ENCODE measurements at places on chromosomes 6 and 20.

DNA sequence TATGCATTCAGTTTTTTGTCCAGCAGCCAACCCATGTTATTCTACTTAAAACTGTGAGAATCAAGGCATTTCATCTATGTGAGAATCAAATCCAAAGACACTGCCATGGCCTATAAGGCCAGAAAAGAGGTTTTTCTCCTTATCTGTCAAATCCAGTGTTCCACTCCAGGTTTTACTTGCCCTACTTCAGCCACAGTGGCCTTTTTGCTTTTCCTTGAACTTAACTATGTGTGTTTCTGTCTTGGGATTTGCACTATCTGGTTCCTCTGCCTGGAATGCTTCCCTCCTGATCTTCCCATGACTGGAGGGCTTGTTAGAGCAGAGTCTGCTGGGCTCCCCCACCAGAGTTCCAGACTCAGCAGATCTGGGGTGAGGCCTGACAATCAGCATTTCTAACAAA lies 113.1 kb upstream of the DOK5 start:
- DNase-seq = no peak

- DNase-seq = no peak
Measured at GRCh38 chr6:169253337-169254238, at the start of gene THBS2. Gene THBS2 (minus strand): TSS chr6:169253846. CDS start chr6:169250784, 3,062 bp downstream.

GRCh38 chr6:45697605-45698004 lies 318.1 kb downstream of the CLIC5 start:
- no peak for DNase-seq

DNA sequence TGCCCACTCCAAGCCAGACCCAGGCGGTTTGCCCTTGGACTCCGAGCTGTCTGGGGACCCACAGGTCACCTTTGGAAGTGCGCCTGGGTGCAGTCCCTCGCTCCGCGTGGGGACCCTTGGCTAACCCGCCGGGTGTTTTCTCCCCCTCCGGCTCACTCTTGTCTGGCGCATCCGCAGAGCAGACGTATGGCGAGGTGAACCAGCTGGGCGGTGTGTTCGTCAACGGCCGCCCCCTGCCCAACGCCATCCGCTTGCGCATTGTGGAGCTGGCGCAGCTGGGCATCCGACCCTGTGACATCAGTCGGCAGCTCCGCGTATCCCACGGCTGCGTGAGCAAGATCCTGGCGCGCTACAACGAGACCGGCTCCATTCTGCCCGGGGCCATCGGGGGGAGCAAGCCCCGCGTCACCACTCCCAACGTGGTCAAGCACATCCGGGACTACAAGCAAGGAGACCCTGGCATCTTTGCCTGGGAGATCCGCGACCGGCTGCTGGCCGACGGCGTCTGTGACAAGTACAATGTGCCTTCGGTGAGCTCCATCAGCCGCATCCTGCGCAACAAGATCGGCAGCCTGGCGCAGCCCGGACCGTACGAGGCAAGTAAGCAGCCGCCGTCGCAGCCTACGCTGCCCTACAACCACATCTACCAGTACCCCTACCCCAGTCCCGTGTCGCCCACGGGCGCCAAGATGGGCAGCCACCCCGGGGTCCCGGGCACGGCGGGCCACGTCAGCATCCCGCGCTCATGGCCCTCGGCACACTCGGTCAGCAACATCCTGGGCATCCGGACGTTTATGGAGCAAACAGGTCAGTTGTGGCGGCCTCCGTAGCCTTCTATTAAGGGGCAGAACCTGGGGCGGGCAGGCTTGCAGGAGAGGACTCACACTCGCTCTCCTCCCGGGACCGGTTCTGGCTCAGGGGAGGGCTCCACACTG lies 1.1 kb downstream of the PAX1 start:
- no peak for DNase-seq

DNA sequence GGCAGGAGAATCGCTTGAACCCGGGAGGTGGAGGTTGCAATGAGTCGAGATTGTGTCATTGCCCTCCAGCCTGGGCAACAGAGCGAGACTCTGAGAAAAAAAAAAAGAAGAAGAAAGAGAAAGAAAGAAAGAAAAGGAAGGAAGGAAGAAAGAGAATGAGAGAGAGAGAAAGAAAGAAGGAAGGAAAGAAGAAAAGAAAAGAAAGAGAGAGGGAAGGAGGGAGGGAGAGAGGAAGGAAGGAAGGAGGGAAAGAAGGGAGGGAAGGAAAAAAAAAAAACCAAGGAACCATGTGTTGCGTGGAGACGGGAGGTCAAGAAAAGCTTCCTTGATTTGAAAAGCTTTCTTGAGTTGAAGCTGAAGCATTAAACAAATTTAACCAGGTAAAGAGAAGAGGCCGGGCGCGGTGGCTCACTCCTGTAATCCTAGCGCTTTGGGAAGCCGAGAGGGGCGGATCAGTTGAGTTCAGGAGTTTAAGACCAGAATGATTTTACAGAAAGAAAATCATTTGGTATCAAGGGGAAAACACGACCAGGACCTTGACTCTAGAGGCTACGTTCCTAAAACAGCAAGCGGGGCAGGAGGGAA lies 90.5 kb upstream of the PRSS16 start:
- DNase-seq = no peak

- no peak for DNase-seq
Measured at GRCh38 chr20:37505263-37506151, 15.5 kb upstream of the NNAT start.

- DNase-seq = no peak
Measured at GRCh38 chr6:64996301-64996700, 710.7 kb downstream of the EYS start.

GRCh38 chr6:26454631-26455030 lies 3.1 kb upstream of the BTN2A1 start:
- no peak for DNase-seq

DNA sequence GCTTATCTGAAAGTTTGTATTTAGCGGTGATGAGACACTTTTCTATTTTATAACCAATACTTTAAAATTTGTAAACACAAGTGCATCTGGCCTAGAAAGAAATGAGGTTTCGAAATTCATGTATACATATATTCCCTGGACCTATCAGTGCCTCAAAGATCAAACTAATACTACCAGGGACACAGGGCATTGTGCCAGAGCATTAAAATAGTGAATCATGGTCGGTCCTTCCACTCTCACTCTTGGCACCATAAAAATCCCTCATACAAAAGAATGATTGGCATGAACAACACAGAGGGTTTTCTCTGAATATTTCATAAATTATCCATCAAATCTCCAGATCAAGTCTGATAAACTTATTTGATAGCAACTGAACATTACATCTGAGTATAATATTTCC lies 62.0 kb downstream of the MMUT start:
- DNase-seq = no peak

GRCh38 chr20:5091902-5092301 lies 27.9 kb downstream of the PCNA start:
- no peak for DNase-seq

GRCh38 chr20:13221313-13221672 lies 219 bp downstream of the ISM1 start:
- DNase-seq = no peak

DNA sequence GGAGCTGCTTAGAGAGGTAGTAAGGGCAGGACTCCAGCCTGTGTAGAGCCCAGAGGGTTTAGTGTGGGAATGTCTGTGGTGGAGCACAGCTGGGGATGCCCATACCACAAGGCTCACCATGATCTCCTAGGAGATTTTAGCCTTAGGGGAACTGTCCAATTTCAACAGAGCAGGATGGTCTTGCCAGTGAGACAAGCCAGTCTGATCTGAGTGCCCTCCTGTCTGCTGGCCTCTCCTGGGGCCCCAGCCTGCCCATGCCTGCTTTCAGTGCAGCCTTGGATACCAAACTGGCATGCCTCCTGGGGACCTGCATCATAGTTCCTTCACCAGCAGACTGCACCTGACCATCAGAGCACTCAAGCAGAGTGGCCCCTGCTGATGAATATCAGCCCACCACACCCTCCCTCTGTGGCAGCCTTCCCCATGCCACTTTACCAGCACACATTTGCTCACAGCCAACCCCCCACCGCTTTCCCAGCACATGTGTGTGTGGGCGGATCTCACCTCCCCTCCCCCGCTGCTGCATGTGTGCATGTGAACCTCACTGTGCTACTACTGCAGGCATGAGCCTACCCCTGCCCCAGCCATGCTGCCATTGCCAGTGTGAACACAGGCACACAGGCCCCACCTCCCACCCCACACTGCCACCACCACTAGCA lies 7.9 kb upstream of the TREM1 start:
- DNase-seq = no peak

DNA sequence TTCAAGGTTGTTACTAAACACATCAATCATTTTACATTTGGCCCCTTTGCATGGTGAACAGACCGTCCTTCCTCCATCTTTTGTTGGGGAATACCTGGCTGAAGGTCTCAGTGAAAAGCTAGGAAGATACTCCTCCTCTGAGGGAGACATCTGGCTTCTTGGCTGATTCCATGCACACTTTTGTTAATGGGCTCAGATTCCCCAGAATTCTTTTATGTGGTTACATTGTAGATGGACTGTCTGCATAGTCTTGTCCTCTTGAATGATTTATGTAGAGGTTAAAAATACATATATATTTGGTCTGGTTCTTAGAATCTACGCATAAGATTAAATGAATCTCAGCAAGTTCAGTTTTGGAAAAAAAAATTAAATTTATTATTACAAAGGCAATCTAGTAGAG lies 167.0 kb downstream of the EYA4 start:
- no peak for DNase-seq

- no peak for DNase-seq
Measured at GRCh38 chr6:2784061-2784460, 18.9 kb downstream of the WRNIP1 start.

- DNase-seq = no peak
Measured at GRCh38 chr20:39376788-39377187, 414.6 kb downstream of the DHX35 start.

- peak; percentile 53 for DNase-seq
Measured at GRCh38 chr20:3222635-3223600, 13.6 kb downstream of the ITPA start.

- DNase-seq = no peak
Measured at GRCh38 chr20:13418263-13419229, 197.5 kb downstream of the ISM1 start.

GRCh38 chr6:105443941-105444340 lies 41.1 kb upstream of the PREP start:
- no peak for DNase-seq

GRCh38 chr20:18907353-18907752 lies 93.8 kb downstream of the SCP2D1 start:
- DNase-seq = no peak

DNA sequence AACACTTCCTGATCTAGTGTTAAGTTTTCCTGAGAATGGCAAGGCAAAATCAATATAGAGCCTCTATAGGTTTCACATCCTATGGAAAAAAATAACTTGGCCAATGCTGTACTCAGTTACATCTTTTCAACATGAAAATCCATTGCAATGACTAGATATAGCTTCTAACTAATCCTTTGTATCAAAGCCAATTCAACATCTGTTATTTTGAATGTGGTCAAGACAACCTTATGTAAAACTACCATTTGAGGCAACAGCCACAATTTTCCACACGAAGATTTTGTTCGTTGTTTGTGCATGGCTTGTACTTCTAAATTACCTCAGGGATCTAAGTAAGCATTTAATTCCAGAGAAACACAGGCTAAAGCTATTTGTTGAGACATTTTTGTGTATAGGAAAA lies 637.8 kb upstream of the EYS start:
- no peak for DNase-seq

DNA sequence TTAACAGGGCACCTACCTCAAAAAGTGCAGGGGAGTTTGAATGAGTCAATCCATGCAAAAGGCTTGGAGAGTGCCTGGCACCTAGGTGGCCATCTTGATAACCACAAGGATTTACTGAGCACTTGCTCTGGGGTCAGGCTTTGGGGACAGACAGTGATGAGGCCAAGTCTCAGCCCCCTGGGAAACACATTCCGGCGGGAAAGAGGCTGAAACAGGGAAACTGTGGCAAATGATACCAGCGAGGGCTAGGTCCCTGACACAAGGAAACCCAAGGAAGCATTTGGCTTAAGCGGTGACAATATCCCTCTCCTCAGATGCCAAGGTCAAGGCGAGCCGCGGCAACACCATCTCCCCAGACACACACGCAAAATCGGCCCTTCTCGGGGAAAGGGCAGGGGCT lies 527 bp upstream of the DOK5 start:
- no peak for DNase-seq

DNA sequence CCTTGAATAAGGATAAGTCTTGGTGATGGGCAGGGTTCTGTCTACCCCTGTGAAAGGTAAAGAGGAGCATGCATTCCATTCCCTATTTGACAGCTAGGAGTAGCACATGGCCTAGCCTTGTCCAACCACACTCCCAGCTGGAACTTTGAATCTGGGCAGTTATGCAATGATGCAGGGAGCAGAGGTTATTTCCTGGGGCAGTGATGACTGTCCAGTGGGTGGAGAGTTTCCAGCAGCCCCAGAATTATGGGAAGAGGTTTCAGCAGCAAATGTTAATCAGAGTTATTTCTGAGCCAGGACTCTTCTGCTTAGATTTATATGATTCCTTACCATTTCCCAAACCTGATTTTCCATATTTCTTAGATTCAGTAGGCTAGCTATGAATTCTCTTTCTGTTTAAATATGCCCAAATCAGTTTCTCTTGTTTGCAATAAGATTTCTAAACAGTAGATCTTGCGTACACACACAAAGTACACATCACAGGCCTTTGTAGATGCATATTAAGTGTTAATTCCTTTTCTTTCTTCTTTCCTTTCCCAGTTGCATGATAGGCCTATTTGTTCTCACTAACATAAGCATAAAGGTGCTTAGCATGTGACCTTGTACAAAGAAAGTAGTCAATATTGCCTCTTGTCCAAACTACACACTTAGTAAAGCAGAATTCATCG lies 17.3 kb upstream of the TXLNB start:
- DNase-seq = no peak

DNA sequence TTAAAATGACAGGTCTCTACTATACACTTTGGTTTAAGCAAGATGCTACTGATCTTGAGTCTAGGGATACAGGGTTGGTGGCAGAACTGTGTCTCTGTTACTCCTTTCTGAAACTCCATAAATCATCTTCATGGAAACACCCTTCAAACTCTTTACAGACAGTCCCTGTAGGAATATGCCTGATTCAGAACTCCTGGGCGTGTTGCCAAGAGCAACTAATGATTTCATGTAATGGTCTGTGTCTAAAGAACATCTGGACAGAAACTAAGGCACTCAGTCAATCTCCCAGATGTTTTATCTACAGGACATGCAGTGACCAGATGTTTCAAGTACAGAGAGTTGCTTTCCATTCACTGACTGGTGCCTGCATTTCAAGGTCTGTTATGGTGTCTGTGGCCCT lies 464.4 kb upstream of the CHD6 start:
- DNase-seq = no peak

DNA sequence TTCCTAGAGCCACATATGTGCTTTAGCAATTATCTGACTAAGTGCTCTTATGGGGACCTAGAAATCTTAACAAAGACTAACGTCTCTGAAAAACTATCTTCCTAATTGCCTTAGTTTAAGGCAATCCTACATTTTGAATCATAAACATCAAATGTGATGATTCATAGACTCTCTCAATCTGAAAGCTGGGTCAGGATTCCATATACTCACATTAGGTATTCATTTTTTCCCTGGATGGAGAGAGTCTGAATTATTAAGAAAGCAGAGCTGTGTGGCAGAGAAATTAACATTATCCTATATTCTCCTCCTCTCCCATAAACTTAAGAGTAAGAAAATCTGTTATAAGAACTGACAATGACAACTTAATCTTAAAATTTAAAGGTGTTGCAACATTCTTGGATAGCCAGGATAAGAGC lies 1.6 kb upstream of the PRL start:
- no peak for DNase-seq

All from memory B cell (primary cell).